Smooth muscle cell of trachea (primary cell): ENCODE measurements at places on chromosomes 4 and X. TPM values are rescaled to one million over a fixed set of nuclear protein-coding genes. Genes with fewer than 3 reads are reported as not detected.

The IRF2 gene
- total RNA-seq, result 29.7 and 33.2 TPM in 2 replicates

The VMA21 gene
- 44.7 and 50.9 TPM in 2 replicates for total RNA-seq

The PTPN13 gene
- total RNA-seq, result 68.5 and 76.8 TPM in 2 replicates

The ZCCHC4 gene
- total RNA-seq, result 12.2 and 16.9 TPM in 2 replicates

The CXCL11 gene
- 0.15 TPM in 1 of 2 replicates, not detected in the other for total RNA-seq

The GLRB gene
- total RNA-seq, result 11.8 and 13.1 TPM in 2 replicates

The XKRX gene
- total RNA-seq, result 0.15 and 0.17 TPM in 2 replicates

The POU4F2 gene
- total RNA-seq, result not detected in 2 replicates

The BMPR1B gene
- 0.50 and 1.6 TPM in 2 replicates for total RNA-seq

The TBC1D8B gene
- 17.5 and 23.7 TPM in 2 replicates for total RNA-seq

The NUP62CL gene
- total RNA-seq, result 0.17 and 0.29 TPM in 2 replicates

The FGFR3 gene
- 0.33 and 0.44 TPM in 2 replicates for total RNA-seq
